NCI-H2029 (cell line): ENCODE measurements at places on chromosomes 16 and 17.

DNA sequence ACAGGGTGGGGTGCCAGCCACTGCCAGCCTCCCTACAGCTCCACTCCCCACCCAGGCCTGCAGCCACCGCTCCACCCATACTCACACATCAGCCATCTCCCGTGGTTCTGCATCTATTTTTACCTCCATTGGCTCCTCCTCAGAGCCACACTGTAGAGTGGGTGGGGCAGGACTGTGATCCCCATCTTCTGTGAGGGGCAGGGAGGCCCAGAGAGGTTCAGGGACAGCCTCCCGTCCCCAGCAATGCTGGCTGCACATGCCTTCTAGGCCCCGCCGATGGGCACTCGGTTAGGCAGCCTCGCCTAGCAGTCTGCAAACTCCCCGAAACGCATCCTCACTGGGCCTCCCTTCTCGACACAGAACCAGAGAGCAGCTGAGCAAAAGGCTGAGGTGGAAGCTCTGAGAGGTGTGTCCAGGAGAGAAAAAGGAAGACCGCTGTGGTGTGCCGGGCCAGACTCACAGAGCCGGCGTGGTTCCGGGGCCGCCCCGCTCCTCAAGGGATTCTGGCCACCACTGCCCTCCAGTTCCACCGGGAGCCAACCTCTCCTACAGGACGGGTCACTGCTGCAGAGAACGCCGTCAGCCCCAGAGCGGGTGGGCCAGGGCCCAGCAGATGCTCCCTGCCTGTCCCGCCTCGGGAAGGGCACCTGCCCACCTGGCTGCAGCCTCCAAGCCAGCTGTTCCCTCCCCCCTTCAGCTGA lies 71.9 kb downstream of the ABR start:
- no peak for DNase-seq

DNA sequence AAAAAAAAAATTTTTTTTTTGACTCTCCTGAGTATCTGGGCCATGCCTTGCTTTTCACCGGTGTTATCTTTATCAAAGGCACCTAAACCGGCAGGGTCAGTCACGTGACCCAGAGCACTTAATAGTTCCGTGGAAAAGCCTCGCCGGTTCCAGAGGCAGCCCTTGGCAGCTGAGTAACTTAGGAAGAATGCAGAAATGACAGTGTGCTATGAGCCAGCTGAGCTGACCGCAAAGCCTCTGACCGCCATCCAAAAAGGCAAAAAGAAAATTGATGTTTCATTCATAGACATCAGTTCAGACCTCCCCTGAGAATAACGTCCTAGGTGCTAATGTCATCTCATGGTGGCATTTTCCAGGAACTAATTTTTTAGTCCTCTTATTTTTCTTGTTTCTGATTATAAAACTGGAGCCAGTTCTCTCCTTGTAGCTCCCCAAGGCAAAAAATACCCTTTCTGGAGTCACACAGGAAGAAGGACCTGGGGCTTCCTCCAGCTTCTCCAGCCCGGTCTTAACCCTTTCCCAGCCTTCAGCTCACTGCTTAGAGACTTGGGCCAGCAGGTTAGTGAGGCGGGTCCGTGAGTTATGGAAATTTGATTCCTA lies 122.6 kb downstream of the SOCS1 start:
- DNase-seq, result no peak

GRCh38 chr17:27608328-27609230 lies 22.4 kb upstream of the LGALS9 start:
- DNase-seq, result no peak

- no peak for DNase-seq
Observed at GRCh38 chr17:45575126-45575885, 84.8 kb upstream of the PLEKHM1 start.

- no peak for DNase-seq
Observed at GRCh38 chr16:35725949-35726348, 2266.5 kb downstream of the TP53TG3F start.

DNA sequence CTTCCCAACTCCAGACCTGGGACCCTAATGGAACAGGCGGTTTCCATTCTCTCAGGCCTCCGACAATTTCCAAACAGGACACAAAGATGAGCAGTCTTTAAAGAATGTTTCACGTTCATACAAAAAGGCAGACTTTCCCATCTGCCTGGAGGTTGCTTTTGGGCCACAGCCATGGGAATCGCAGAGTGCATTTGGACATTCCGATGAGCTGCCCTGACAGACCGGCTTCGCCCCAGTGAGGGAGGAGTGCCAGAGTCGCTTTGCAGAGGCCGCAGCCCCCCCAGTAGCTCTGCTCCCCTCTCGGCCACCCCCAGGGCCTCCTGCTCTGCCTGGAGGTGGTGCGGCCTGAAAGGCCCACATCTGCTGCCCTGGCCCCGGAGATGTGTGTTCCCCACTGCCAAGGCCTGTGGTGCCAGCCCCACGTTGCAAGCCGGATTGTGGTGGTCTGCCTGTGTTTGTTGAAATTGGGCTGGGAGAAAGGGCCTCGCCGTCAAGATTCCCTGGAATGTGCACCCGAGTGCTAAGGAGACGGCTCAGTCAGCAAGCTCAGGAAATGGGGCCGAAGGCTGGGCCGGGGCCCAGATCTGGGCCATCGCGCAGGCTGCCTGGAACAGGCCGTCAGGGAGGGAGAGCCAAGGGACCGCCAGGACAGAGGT lies 89.8 kb downstream of the C16orf95 start:
- no peak for DNase-seq
